ENCODE measurements at places on chromosomes 13 and 19.

DNA sequence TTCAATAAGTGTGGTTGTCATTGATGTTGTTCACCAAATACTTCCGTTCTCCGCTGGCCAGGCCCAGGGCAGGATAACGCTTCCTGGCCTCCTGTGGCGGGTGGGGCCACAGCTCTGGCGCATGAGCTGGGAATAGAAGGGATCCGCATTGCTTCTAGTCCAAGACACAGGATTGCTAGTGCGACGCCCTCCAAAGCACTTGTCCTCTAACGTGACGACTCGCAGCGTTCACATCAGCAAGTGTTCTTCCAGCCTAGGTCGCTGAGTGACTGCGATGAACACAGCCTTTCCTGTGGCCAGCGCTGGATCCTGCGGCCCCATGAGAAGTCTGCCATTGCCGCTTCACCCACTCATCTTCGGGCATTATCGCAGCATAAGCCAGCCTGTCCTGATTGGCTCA is 39.4 kb downstream of the VSTM2B start:
- no peak for DNase-seq

DNA sequence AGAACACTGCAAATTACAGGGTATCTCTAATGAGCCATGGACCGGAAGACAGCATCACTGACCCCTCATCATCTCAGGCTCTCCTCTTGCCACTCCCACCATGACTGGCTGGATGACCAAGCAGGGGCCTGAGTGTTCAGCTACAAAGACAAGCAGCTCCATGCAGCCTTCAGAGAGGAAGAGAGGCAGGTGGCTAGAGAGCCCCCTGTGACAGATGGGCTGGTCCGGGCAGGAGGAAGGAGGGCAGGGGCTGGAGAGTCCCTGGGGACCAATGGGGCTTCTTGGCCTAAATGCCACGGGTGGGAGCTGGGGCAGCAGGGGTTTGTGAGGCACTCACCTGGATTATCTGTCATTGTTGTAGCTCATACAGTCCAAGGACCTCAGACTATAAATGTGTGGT is 12.8 kb upstream of the RASA3 start:
- no peak for DNase-seq

- DNase-seq, result no peak
Observed at GRCh38 chr19:30222428-30222873, 149.7 kb upstream of the ZNF536 start.

DNA sequence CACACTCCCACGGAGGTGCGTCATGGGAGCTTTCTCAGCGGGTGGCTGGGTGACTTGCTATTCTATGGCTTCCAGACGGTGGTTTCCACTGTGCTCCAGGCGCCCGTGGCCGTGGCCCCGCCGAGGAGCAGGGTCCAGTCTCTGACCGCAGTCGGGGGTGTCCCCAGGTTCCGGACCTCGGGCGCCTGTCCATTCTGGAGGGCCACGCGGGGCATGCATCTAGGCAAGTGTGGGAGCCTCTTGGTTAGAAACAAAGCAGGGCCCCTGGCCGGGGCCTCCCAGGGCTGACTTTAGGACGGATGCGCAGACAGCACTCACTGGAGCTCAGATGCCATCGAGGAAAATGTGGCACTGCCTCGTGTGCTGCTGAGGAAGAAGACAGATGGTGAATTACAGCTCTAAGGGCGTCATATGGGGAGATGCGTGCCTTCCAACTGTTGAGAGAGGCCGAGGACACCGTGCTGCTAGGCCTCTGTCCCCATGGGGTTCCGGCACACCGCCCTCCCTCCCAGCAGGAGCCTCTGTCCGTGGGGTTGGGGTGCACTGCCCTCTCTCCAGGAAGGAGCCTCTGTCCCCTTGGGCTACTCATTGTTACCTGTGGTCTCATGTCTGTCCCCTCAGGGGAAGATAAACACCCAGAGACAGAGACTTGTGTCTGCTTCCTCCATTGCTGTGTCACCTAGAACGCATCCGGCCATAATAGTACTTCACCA is 38.1 kb downstream of the TMEM255B start:
- DNase-seq, result no peak

- no peak for DNase-seq
Observed at GRCh38 chr19:11247391-11247790, 8.0 kb downstream of the ANGPTL8 start.

DNA sequence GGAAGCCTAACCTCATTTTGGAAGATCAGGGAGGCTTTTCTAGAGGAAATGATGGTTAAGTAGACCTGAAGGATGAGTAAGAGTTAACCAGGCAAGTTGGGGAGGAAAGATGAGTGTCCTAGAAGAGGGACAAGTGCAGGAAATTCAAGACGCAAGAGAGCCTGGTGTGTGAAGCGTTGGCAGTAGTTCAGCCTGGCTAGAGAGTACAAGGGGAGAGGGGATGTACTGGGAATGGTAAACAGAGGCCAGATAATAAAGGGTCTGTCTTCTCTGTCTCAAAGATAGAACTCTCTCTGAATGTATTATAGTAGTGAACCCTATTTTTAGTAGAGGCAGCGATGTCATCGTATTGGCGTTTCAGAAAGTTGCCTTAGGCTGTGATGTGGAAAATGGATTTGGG is 9.7 kb downstream of the DPY19L3 start:
- DNase-seq, result no peak

DNA sequence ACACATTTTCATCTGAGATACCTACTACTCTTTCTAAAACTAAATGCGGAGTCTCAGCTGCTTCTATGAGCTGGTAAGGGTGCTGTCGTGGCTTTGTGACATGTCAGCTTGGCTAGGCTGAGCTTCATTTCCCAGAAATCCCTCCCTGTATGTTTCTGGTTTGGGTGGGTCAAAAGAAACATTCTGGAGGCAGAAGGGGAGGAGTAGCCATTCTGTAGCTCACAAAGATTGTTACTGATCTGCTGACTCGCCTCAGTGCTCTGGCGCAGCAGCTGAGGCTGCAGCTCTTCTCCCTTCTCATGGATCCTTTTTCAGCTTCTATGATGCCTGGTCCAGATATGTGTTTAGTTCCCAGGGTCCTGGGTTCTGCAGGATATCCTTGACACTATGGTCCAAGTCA is 114.7 kb downstream of the RAP2A start:
- DNase-seq, result no peak

DNA sequence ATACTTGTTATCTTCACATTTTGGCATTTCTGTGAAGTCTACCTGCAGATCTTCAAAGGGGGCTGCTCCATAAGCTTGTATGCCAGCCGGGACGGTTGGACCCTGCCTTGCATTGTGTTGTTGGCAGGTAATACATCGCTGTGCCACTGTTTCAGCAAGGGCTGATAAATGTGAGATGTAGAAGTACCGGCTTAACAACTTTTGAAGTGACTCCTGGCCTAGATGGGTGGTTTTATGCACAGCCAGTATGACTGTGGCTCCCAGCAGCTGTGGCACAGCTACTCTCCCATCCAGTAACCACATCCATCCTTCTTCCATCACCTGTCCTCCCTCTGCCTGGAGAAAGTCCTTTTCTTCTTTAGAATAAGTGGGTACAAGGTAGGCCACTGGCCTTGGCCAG is 19.7 kb downstream of the ZNF700 start:
- DNase-seq, result no peak

DNA sequence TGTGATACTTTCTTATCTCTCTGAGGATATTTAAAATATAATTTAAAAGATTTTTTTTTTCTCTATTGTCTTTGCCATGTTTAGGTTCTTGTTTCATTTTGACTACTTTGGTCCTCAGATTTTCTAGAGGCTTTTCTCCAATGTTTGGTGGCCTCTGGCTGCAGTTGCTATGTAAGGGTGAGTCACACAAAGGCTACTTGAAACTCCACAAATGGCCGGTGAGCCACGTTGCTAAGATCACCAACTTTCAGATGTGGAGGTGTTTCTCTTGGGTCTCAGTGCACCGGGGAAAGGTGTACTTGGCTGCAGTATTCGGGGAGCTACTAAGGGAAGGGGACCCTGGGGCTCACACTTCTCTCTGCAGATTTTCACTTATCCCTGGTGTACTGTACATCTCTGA is 248.1 kb downstream of the HS6ST3 start:
- no peak for DNase-seq

GRCh38 chr19:7811989-7812388 is 18.0 kb upstream of the EVI5L start:
- no peak for DNase-seq

DNA sequence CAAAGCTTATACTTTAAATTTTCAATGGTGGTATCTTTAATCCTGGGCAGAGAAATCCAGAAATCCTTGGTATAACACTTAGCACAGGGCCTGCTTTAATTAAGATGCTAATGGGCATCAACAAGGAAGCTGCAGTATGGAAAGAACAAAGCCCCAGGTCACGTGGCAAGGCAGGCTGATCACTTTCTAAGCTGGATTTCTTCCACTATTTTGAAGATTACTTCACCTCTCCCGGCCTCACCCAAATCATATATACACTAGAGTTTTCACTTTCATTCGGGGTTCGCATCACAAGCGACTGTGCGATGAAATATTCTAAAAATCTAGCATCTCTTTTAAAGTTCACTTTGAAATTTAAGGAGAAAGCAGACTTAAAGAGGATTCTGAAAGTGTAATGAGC is 71.8 kb downstream of the STARD13 start:
- no peak for DNase-seq

GRCh38 chr13:107734891-107735625 is 480.3 kb downstream of the LIG4 start:
- DNase-seq, result no peak

- DNase-seq, result no peak
Observed at GRCh38 chr13:107066355-107066754, 498.4 kb upstream of the ARGLU1 start.

- peak; percentile 38 for DNase-seq
Observed at GRCh38 chr19:49421039-49421877, 2.0 kb downstream of the PTH2 start.

- DNase-seq, result no peak
Observed at GRCh38 chr19:30649934-30650614, 277.9 kb downstream of the ZNF536 start.

DNA sequence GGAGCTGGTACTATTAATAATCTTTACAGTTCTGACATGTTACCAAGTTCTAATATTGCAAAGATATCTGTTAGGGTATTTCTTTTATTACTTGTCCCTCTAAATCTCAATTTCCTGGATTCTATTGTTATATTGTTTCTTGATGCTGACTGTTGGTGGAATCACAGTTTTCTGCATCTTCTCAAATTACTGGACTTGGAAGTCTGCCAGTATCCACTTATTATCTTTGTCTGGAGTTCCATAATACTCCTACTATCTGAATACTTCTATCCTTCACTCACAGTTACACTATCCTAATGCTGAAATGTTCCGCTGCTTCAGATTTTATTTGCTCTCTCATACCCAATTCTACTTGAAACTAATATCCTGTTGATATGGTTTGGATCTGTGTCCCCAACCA is 1985.7 kb upstream of the PRR20A start:
- no peak for DNase-seq

DNA sequence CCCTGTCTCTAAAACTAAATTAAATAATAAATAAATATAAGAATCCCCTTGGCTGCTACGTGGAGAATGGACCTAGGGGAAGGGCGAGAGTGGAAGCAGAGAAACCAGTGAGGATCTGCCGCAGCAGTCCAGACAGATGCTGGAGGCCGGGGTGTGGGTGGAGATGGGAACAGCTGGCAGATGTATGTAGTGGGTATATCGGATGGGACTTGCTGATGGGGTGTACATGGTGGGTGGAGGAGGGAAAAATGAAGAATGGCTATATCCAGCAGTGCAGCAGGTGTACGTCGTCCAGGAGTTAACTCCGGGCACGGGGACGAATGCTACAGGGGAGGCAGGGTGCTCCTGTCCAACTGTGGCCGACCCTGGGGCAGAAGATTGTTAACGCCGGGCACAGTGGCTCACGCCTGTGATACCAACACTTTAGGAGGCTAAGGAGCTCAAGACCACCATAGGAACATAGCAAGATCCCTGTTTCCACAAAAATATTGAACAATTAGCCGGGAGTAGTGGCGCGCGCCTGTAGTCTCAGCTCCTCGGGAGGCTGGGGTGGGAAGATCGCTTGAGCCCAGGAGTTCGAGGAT is 654 bp downstream of the CEP89 start:
- DNase-seq, result no peak

GRCh38 chr19:19826875-19827274 is 5.3 kb upstream of the ZNF506 start:
- no peak for DNase-seq

- DNase-seq, result no peak
Observed at GRCh38 chr19:39001041-39001440, 25.5 kb upstream of the FBXO17 start.

DNA sequence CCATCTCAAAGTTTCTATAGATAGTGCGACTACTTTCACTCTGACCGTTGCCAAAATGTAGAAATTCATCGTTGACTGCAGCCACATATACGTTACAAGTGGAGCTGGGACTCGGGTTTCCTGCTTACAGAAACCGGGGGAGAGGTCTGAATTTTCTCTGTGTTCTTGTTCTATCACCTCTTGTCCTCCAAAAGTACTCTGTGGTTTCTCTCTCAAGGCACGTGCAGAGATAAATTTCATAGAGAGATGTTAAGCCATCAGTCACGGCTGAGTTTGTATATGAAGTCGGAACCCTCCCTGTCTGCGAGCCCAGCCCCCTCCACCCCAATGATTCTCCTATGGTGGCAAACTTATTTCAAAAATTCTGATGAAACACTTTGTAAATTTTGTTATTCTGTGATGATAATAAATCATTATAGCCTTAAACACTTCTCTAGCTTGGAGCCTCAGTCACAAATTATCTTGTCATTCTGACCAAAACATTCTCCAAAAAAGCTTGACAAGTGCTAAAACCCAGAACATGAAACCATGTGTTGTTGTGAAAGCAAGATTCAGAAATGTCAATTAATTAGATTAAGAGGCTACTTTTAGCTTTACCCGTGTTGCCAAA is 87.5 kb downstream of the TSHZ3 start:
- DNase-seq, result no peak

- no peak for DNase-seq
Observed at GRCh38 chr13:50969691-50970090, 60.1 kb downstream of the RNASEH2B start.

- DNase-seq, result no peak
Observed at GRCh38 chr13:83048419-83048818, 833.9 kb downstream of the SLITRK1 start.

- DNase-seq, result no peak
Observed at GRCh38 chr13:67296511-67296910, 66.4 kb upstream of the PCDH9 start.

DNA sequence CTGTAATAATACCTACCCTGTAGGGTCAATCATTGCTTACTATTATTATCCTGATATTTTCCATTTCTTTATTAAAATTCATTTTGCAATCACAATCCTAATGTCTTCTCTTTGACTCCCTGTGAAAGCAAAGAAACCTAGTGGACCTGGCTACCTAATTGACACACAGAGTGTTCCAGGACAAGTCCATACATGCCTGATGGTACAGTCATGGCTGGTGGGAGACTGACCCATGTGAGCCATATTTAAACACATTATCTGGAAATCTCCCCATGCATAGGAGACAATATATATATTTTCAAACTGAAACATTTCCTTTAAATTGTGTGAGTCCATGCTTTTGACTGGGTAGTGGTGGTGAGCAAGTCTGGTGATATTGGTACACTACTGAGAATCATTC is 230.6 kb upstream of the DACH1 start:
- no peak for DNase-seq

DNA sequence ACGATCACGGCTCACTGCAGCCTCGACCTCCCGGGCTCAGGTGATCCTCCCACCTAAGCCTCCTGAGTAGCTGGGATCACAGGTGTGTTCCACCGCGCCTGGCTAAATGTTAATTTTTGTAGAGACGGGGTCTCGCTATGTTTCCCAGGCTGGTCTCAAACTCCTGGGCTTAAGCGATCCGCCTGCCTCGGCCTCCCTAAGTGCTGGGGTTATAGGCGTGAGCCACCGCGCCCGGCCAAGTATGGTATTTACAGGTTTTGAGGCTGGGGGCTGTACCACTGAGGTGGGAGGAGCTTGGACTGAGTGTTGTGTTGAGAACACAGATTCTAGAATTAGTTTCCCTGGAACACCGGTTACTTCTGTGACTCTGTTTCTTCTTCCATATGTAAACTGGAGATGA is 452 bp upstream of the PPM1N start:
- DNase-seq, result no peak
